ENCODE measurements at places on chromosomes 11 and 22.
A peak's percentile ranks its signal among the peaks of the same experiment; 100 is the strongest.

- no peak for DNase-seq
Measured at GRCh38 chr11:4185561-4185960, 91.0 kb downstream of the RRM1 start.

DNA sequence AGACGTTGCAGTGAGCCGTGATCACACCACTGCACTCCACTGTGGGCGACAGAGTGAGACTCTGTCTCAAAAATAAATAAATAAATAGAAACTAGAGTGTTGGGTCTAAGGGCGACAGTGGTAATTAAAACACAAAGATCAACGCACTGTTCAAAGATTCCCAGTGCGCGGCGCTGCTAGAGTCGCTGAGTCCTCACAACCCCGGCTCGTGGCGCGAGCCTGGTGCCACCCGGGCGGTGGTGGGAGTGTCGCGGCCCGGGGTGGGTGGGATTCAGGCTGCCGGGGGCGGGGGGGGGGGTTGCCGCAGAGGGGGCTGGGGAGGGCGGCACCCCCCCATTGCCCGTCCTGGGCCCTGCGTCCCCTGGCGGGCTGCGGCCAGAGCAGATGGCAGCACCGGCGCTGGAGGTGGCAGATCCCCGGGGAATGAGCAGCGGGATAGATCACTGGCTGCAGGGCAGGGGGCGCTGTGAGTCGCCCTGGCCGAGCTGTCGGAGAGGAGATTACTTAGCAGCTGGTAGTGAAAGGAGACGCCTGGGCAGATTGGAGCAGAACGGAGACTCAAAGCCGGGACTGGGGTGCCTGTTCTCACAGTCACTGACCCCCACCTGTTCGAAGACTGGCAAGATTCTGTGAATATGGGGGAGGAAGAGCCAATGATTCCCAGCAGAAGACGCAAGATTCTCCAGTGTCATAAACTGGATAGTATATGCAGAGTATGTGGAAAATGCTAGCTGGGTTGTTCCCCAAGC is 30.2 kb upstream of the APOBEC3A start:
- peak; percentile 82 for DNase-seq

DNA sequence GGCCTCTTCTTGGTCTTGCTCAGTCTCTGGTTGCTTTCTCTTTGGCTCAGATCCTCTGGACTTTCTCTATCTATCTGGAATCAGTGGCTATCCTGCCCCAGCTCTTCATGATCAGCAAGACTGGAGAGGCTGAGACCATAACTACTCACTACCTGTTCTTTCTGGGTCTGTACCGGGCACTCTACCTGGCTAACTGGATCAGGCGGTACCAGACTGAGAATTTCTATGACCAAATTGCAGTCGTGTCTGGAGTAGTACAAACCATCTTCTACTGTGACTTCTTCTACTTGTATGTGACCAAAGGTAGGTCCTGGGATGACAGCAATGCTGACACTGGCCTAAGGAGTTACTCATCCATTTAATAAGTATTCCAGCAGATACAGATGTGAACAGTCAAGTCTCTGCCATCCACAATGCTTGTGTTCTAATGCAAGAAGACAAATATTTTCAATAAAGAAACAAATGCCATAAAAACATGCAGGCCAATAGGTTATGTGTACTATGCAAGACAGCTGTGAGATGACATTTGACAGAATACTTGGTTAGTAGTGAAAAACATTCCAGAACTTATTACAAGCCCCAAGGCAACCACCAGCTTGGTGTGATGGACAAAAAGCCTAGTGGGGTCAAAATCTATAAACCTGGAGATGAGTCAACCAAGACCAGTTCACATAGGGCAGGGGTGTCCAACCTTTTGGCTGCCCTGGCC is 13.4 kb downstream of the KDELR3 start:
- DNase-seq, result no peak

DNA sequence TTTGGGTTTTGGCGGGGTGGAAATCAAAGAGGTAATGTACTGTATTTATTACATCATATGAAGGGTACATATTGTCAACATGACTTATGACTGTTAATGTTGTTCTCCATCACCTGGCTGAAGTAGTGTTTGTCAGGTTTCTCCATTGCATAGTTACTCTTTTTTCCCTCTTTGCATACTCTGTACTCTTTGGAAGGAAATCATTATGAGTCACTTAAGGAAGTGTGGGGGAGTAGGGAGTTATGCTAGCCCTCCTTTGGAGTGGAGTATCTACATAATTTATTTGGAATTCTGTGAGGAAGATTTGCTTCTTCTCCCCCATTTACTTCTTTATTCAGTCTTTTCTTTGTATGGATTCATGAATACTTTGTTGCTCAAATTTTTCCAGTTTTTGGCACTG is 3.6 kb upstream of the PGR start:
- DNase-seq, result no peak

DNA sequence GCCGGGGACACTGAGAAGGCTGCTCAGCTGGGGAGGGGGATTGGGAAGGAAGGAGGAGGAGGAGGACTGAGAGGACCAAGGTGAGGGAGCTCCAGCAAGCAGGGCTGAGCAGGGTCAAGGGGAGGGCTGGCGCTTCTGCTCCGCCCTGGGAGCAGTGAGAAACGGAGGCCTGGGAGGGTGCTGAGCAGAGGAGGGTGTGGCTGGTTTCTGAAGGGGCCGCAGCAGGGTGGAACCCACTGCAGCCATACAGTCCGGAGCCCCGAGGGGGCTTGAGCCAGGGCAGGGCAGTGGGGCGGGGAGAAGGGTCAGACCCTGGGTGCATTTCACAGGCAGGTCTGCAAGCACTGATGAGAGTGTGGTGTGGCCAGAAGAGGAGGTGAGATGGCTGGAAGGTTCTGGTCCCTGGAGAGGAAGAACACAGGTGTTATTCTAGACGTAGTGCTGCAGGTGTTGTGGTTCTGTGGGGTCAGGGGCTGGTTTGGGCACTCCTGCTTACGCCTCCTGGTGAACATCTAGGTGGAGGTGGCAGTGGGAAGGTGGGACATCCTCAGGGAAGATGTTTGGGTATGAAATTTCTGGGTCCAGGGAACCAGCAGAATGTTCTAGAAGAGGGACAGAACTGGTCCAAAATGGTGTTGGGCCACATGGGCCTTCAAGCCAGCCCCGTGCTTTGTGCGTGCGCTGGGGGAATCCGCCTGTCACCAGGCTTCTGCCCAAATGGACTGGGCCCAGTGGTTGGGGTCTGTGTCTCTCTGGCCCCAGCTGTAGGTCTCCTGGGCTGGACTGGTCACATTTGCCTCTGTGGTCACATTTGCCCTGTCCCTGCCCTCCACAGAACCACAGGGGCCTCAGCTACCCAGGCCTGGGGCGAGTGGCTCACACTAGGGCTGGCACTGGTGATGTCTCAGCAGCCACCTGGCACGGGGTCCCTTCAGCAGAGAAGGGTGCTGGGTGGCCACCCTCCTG is 714.7 kb downstream of the BRD1 start:
- DNase-seq, result no peak

DNA sequence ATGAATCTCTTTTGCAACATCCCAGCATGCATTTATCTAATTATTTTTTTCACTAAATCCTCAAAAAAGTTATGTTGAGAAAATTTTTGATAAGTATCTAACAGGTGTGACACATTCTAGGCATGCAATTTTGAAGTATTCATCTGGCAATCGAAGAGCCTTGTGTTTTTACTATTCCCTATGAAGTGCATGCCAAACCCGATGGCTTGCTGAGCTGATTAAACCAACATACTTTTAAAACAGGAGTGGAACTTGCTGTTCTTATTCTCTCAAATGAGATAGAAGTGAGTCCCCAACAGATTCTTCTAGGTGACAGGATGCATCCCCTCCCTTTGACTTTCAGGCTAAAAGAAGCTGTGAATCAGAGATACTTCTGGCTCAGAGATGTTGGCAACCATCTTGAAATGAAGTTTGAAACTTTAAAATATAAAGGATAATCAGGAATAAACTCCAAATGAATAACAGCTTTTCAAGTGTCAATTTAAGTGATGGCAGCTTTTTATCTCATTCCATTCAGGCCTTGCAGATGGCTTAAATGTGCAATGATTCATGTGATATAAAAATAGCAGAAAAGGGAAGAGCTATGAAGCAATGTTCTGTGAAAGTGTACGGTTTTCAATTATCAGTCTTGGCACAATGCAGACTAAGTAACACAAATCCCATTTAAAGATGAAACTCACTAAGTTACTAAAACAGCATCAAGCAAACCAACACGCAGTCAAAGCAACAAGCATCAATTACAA is 67.7 kb downstream of the APOL5 start:
- DNase-seq, result no peak

- DNase-seq, result no peak
Measured at GRCh38 chr22:28896611-28897010, 13.2 kb downstream of the ZNRF3 start.

DNA sequence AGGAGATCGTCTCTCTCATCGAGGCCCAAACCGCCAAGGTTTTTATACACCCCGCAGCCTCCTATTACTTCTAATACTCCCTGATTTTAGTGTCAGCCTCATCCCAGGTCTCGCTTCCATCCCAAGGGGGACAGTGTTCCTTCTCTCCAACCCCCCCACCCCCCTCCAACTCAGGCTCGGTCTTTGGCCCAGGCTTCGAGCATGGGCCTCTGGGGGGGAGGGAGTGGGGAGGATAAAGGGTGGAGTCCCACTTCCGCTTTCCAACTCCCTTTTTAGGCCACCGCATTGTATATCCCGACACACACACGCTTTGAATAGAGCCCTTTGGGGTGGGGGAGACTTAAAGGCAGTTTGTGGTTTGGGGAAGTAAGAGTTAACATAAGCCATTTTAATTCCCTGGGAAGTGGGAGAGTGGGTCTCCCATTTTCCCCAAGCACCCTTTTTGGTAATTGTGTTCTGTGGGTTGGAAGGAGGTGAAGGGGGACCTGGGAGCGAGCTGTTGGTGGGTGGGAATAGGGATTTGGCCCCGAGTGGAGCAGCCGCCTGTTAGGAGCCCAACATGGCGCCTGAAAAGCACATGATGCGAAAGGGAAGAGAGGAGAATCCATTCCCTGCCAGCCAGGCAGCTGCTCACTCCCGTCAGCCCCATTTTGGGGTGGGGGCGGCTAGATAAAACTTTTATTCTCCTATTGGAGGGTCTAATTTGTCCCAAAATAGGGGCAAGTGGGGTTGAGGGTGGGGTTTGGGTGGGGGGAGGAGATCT is 844 bp downstream of the PCF11 start:
- peak; percentile 49 for DNase-seq

GRCh38 chr11:69320756-69321741 is 27.1 kb downstream of the MYEOV start:
- no peak for DNase-seq

Measured in iPS-NIHi11 (cell line).